Left ventricle myocardium superior (tissue), 1 donor: ENCODE measurements at places on chromosomes 5 and 9. TPM values are rescaled to one million over a fixed set of nuclear protein-coding genes. Genes with fewer than 3 reads are reported as not detected.

DNA sequence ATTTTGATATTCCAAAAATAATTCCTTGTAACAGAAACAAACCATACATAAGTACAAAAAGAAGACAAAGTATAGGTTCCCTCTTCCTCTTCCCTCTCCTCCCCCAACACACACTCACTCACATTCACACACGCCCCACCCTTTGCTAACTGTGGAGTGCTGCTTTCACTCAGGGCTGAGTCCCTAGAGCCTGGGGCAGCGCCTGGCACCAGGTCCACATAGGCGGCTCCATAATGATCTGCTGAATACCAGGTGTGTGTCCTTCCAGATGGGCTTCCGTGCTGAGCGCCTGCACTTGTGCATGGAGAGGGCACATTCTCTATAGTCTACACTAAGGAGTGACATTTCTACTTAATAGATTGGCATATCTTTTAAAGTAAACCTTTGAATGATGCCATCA is 3.7 kb downstream of the SEMA4D start:
- DNase-seq = no peak

Gene MAN1B1
- total RNA-seq = 21.4 TPM

- no peak for DNase-seq
Measured at GRCh38 chr9:2022560-2022959, 7.4 kb downstream of the SMARCA2 start.

DNA sequence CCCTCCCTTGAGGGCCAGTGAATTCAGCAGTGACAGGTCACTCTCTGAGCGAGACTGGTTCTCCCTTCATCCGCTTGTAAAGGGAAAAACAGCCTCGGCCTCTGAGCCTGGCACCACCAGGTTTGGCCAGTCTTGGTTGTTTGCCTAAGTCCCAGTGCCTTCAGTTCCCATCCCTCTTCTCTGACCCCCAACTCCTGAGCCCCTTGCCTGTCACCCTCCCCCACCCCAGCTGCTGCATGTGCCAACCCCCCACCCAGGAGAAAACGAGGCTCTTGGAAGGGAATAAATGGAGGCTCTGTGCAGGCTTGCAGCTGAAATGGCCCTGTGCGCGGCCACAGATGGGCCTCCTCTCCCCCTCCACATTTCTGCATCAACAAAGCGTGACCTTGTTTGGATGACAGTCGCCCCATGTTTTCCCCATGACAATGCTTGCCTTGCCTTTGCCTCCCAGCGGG is 3.1 kb downstream of the URM1 start:
- no peak for DNase-seq

Gene MYO10
- total RNA-seq = 4.9 TPM

DNA sequence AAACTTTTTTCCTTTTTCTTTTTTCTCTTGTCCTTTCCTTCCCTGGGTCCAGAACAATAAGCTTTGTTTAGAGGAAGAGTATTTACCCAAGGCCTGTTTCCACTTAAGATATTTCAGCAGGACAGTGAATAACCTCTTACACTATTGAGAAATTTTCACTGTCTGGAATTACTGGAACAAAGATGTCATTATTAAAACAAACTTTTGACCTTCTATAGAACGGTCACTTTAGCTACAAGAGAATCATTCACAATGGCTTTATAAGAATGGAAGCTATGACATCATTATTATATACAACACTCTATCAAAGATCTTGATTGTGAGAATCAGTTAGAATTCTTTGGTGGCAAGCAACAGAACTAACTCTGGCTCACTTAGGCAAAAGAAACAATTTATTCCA is 22.0 kb upstream of the ARHGAP26 start:
- DNase-seq = no peak

DNA sequence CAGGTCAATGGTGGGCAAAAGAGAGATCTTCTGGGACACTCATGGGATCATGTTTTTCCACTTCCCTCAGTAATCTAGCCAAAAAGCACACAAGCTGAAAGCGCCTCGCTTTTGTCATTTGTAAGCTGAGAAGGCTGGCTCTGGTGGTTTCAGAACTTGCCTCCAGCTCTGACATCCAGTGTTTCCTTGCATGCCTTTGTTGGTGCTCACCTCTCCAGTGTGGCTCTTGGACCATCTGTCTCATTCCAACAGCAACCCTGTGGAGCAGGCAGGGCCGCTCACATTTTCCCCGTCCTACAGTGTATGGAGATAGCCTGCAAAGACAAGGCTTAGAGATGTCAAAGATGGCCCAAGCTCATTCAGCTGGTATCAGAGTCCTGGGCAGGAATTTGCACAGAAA is 160.8 kb upstream of the KLF4 start:
- no peak for DNase-seq

- no peak for DNase-seq
Measured at GRCh38 chr9:117672369-117672768, 31.8 kb upstream of the TLR4 start.

GRCh38 chr9:82363198-82363597 is 374.6 kb downstream of the SPATA31D1 start:
- DNase-seq = no peak

Gene PDZD2
- total RNA-seq = 80.1 TPM

DNA sequence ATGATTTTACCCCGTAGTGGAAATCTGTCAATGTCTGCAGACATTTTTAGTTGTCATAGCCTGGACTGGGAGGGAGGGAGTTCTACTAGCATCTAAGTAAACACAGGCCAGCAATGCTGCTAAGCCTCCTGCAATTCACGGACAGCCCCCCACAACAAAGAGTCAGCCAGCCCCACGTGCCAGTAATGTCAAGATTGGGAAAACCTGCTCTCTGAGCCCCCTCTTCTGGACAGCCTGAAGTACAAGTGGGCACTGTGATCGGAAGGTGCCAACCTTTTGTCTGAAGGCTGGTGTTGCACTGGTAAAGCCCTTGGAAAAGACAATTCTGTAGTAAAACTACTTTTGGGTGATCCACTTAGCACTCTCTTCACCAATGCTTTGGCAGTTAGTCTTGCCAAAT is 154.5 kb downstream of the TARS1 start:
- no peak for DNase-seq

- no peak for DNase-seq
Measured at GRCh38 chr5:131406975-131407638, 143.3 kb downstream of the CDC42SE2 start.

DNA sequence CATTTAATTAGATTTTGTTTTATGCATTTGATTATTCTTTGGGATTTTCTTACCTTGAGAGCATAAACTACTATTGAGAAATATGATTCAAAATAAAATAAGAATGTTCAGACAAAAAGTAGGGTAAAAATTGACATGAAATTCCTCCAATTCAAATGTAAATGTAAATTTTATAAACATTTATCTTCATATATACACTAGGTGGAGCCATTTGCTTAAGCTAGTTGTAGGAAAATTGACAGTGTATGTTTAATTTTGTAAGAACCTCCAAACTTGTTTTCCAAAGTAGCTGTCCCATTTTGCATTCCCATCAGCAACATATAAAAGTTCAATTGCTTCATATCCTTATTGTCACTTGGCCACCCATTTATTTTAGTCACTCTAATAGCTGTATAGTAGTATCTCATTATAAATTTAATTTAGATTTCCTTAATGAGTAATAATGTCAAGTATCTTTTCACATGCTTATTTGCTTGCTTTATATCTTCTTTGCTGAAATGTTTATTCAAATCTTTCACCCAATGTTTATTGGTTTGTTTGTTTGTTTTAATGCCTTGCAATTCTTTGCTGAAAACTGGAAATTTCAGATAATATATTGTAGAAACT is 37.6 kb upstream of the SLCO6A1 start:
- no peak for DNase-seq

Gene FOXI1
- not detected for total RNA-seq

- no peak for DNase-seq
Measured at GRCh38 chr9:82183181-82183860, 194.7 kb downstream of the SPATA31D1 start.

DNA sequence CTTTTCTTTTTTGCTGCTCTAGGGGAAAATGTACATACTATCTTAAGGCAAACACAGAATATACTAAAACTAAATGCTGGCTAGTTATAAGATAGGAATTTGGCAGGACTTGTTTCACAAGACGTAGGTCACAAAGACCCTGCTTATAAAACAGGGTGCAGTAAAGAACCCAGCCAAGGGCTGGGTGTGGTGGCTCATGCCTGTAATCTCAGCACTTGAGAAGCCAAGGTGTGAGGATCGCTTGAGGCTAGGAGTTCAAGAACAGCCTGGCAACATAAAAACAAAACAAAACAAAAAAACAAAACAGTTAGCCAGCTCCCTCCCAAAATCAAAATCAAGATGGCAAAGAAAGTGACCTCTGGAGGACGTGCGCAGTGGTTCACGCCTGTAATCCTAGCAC is 49.5 kb upstream of the DENND4C start:
- DNase-seq = no peak

DNA sequence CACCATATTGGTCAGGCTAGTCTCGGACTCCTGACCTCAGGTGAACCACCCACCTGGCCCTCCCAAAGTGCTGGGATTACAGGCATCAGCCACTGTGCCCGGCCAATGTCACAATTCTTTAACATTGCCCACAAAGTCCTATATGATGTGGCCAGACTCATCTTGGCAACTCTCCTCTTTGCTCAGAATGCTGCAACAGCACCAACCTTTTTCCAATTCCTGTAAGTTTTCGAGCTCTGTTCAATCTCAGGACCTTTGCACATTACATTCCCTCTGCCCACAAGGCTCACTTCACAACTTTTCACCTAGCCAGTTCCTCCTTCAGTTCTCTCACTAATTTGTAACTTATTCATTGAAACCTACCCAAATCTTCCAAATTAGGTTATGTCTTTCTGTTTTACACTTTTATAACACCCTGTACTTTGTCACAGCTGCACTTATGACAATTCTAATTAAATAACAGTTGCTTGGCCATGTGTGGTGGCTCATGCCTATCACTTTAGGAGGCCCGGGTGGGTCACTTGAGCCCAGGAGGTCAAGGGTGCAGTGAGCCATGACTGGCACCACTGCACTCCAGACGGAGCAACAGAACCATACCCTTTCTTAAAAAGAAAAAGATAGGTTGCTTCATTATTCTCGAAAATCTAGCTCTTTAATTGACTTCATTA is 30.9 kb upstream of the GLDC start:
- no peak for DNase-seq

DNA sequence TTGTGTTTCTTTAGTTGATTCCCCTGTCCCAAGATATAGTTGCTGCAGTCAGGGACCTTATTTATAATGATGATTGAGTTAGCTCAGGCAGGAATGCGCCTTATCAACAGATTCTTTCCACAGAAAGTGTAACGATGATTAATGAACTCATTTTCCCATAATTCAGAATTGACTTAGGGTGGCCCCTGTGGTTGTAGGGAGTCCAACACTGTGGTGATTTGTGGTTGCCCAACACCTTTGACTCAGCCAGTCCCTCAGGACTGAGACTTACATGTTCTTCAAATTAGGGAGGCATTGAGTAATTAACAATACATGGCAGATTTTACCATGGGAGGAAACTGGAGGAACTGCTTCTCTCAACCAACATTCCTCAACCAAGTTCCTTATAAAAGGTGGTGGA is 221.9 kb downstream of the GABRG2 start:
- DNase-seq = no peak

Gene FCN1
- total RNA-seq = 5.7 TPM

Gene FBP2
- not detected for total RNA-seq

GRCh38 chr9:89596937-89597555 is 7.8 kb upstream of the GADD45G start:
- no peak for DNase-seq

DNA sequence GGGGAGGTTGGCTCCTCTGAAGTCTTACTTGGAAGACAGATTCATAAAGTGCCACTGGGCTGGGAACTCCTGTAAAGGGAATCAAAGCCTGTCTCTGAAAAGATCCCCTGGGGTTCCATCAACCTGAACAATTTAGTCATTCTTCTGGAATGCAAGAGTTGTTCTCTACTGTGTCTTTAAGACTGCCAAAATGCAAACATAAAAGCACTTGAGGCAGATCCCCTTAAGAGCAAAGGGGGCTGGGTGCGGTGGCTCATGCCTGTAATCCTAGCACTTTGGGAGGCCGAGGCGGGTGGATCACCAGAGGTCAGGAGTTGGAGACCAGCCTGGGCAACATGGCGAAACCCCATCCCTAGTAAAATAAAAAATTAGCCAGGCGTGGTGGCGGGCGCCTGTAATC is 16.7 kb downstream of the CDKN2AIPNL start:
- DNase-seq = no peak

GRCh38 chr9:16414451-16414850 is 456.0 kb downstream of the BNC2 start:
- no peak for DNase-seq

DNA sequence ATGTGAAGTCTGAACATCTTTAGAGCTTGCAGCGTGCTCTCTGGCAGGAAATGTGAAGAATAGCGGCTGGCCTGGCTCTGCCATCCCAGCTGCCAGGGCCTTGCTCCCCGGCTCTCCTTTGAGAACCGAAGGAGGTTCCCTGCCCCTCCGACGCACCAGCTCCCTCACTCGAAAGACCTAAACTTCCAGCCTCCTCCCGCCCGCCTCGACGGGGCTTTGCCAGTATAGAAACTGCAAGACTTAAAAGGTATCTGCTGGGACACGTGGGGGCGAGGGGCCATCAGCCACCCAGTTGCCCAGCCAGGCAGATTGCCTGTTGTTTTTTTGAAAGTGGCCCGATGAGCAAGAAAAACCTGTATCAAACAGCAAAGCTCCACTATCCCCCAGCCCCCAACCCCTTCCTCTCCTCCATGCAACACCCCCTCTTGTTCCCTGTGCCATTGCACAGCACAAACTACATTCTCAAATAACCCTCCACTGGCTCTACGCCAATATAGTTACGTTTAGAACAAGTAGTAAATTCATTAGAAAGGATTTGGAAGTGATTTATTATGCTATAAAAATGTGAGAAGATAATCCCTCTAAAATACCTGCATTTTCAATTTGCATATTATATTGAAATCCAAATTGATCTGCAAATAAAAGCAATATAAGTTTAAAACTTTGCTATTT is 331.9 kb downstream of the MED10 start:
- DNase-seq = no peak

- no peak for DNase-seq
Measured at GRCh38 chr9:98520221-98520960, 188.3 kb downstream of the GABBR2 start.

GRCh38 chr5:95848701-95849100 is 26.2 kb upstream of the GLRX start:
- no peak for DNase-seq

- DNase-seq = no peak
Measured at GRCh38 chr5:64775291-64775690, 6.6 kb downstream of the CWC27 start.

Gene PPP3R2
- total RNA-seq = not detected

GRCh38 chr9:103617046-103617445 is 477.1 kb upstream of the SMC2 start:
- DNase-seq = no peak

Gene ANKRD34B
- not detected for total RNA-seq

Gene CYLC2
- total RNA-seq = not detected

DNA sequence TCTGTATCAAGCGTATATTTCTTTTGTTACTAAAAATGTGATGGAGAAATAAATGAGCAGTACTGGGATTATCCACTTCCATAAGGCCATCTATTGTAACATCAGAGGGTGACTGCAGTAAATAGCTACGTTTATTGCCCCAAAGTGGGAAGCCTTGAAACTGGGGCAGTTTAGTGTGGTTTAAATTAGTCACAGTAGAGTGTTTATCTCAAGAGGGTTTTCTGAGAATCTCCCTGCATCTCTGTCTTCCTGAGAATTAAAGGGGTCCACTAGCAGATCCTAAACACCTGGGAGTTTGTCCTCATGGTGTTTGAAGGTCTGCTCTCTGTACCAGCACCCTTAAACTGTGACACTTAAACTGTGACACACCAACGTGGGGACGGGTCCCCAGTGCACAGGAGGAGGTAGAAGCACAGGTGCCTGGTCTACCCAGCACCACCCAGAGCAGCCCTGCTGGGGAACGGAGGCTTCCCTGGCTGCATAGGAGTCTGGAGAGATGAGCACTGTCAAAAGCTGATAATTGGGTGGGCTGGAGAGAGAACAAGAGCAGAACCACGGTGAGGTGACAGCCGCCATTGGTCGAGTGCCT is 25.2 kb downstream of the PRRC2B start:
- DNase-seq = peak; percentile 28
